ENCODE measurements at places on chromosomes 1 and 21.

GRCh38 chr1:234616644-234617043 is 6.7 kb upstream of the IRF2BP2 start:
- no peak for DNase-seq

DNA sequence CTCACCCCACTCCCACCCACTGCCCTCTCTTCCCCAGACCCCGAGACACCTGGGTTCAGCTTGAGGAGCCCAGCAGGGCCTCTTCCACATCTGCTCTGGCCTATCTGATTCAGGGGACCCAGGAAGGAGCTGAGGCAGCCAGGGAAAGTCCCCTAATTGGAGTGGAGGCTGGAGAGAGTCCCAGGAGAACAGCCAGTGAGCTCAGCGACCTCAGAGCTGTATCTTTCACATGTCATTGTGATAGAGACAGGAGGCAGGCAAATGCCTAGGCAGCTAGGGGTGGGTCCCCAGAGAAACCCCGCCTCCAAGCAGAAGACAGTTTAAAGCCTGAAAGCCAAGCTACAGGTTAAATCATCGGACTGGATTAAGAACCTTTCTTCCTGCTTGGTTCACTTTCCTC is 122.7 kb downstream of the MATN1 start:
- no peak for DNase-seq

GRCh38 chr1:229043115-229043514 is 227.8 kb upstream of the RAB4A start:
- DNase-seq: no peak

- no peak for DNase-seq
Observed at GRCh38 chr1:177306981-177307380, 136.2 kb downstream of the BRINP2 start.

DNA sequence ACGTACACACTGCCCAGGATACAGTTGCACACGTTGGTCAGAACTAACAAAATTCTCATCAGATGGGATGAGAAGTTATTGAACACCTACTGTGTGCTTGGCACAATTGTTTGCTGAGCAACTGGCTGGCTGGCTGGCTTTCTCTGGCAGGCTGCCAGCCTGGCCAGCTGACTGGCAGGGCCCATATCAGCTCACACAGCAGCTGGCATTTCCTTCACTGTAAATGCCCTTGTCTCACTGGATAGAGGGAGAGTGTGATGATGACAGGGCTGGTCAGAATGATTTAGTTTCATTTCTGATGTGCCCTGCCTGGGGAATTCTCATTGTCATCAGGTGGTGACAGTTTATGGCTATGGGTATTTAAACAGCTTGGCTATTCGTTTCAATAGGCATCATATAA is 15.8 kb downstream of the CAMK2N1 start:
- DNase-seq: no peak

GRCh38 chr1:17011439-17012307 is at the start of gene ATP13A2:
Gene ATP13A2, minus strand, starts transcription at chr1:17011928. Its CDS starts 190 bp downstream, at chr1:17011738.
- peak; percentile 43 for DNase-seq

DNA sequence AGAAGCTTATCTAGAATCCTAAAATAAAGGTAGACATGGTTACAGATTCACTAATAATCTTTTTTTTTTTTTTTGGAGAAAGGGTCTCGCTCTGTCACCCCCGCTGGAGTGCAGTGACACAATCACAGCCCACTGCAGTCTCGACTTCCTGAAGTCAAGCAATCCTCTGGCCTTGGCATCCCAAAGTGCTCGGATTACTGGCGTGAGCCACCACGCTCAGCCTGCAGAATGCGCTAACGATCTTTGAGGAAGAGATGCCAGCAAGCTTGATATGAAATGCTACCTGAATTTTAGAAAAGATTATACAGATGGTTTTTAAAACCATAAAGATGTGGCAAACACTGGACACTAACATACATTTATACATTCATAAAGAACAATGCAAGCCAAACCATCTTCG is 4.1 kb upstream of the GNPAT start:
- DNase-seq: no peak

GRCh38 chr1:157008502-157008901 is 37.0 kb downstream of the ARHGEF11 start:
- no peak for DNase-seq

GRCh38 chr21:38486221-38486620 is 12.1 kb downstream of the ERG start:
- DNase-seq: peak; percentile 87

DNA sequence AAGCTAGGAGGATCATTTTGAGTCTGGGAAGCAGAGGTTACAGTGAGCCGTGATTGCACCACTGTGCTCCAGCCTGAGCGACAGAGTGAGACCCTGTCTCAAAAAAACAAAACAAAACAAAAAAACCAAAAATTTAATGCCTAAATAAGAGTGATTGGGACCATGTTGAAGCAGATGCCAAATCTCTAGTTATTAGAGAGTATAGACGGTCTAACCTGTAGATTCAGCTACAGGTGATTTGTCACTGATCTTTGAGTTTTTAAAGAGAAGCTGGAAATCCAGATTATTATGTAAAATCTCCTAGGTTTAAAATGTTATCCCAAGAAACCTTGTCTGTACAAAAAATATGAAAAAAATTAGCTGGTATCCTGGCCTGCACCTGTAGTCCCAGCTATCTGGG is 11.5 kb downstream of the HDAC1 start:
- no peak for DNase-seq

- no peak for DNase-seq
Observed at GRCh38 chr1:30704765-30705509, 18.4 kb downstream of the MATN1 start.

- DNase-seq: no peak
Observed at GRCh38 chr1:195898924-195899323, 709.3 kb downstream of the KCNT2 start.

DNA sequence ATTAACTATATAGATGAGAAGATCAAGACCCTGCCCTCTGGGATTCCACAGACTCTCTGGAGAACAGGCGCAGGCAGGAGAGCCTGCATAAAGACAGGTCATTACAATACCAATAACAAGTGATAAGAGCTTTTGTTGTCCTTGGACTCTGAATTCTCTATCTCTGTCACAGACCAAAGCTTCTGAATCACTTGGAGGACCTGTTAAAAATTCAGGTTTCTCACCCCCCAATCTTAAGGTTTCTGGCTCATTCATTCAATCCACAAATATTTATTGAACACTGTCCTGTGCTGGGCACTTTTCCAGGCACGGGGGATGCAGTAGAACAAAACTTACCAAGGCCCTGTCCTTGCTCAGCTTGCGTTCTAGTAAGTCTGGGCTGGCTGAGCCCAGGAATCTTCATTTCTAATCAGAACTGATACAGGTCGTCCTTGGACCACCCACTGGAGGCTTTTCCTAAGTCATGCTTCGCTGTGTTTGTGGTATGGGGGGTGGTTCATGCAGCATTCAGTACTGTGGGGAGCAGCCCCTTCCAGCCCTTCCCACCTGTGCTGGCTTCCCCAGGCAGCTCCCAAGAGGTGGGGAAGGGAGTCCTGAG is 1.4 kb downstream of the EFNA4 start:
- DNase-seq: no peak

DNA sequence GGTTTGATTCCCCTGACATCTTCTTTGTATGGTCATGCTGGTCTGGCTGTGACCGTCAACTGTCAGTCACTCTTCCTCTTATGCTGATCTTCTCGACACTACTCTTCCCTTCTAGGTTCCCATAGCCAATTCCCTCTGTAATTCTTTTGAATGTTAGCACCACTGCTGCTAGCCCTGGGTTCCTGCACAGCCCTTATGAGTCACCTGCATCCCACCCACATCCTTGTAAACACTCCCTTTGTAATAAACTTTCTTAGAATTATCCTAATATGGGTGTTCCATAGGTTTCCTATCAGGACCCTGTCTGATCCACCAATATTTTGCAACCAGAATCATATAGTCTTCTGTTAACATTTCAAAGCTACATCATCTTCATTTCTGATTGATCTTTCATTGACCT is 37.1 kb downstream of the JUN start:
- DNase-seq: no peak

DNA sequence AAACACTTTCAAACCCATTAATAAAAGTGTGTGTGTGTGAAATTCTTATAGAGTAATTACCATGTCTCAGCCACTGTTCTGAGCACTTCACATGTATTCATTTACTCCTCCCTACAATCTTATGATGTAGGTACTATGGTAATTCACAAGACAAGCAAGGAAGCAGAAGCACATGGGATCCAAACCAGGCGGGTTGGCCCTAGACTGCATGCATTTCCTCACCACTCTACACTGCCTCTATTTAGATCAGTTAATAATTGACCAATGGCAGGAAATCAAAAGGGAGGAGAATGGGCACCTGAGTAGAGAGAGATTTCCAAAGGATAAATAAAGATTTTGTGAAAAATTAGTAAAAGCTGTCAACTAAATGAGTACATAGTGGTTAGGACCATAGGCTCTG is 15.7 kb downstream of the MAP3K21 start:
- DNase-seq: no peak

GRCh38 chr1:154989195-154989860 is 4.1 kb upstream of the LENEP start:
- no peak for DNase-seq

GRCh38 chr1:165114022-165114888 is 242.3 kb downstream of the LMX1A start:
- DNase-seq: peak; percentile 52

DNA sequence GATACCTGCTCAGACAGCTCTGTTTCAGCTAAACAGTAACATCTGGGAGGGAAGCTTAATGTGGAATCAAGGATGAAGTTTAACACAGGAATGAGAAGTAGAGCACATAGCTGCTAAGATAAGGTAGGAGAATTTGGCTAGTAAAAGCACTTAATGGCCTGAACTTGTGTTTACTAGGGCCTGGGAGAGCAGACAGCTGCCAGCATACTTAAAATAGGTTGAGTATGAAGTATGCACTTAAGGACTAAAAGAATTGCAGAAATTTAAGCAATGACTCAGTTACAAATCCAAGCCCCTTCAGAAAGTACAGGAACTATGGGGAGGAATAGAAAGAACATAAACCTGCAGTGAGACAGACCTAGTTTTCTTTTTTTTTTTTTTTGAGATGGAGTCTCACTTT is 53.0 kb downstream of the BACH1 start:
- peak; percentile 64 for DNase-seq

- no peak for DNase-seq
Observed at GRCh38 chr1:171581226-171581625, 40.8 kb upstream of the MYOCOS start.

DNA sequence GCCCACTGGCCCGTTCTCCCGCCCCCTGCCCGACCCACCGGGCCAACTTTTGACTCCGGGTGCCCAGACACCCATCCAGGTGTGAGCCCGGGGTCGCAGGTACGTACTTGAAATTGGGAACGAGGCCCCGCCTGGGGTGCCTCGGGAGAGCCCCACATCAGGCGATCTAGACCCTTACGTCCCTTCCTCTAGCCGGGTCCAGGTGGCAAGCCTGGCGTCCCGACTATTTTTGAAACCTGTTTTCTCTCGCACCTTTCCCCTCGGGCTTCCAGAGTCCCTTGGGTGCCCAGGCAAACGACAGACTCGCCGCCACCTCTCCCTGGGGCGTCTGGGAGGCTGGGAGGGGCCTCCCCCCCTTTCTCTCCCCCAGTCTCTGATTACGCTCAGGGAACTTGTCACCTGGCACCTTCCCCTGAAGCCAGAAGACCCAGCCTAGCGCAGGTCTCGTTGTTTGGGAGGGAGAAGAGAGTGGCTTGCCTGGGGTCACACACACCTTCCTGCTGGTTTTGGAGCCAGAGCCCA is 898 bp downstream of the LDLRAP1 start:
- DNase-seq: no peak

DNA sequence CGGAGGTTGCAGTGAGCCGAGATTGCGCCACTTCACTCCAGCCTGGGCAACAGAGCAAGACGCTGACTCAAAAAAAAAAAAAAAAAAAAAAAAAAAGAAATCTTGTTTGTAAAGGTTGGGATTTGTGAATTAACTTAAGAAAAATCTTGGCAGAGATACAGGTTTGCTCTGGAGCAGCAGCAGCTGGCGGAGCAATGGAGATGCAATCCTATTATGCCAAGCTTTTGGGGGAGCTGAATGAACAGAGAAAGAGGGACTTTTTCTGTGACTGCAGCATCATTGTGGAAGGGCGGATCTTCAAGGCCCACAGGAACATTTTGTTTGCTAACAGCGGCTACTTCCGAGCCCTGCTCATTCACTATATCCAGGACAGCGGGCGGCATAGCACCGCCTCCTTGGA is 5.6 kb downstream of the ZBTB8B start:
- DNase-seq: no peak

DNA sequence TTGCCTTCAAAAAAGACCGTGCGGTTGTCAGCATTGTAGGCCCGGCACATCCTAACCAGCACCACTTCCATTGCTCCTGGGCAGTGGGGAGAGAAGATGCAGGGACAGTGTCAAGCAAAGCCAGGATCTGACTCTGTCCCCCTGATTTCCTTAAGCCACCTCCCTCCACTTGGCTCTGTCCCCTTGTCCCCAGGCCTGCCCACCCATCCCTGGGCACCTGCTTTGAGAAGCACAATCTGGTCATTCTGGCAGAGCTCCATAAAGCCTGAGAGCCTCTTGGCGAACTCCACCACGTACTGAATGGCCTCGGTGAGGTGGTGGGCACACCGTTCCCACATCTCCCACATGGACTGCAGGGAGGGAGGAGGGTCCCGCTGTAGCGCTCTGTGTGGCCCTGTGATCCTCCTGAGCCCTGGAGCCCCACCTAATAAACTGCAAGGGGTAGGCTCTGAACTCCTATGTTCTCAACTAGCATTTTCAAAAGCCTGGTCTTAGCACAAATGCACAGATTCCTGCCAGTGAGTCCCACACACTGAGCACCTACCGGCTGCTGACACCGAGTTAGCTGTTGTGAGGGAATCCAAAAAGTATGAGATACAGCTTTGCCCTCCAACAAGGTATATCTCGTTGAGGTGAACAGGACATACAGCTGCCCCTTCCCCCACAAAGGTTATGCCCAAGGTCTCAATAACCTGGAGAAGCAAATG is 8.2 kb upstream of the LINGO4 start:
- DNase-seq: no peak

DNA sequence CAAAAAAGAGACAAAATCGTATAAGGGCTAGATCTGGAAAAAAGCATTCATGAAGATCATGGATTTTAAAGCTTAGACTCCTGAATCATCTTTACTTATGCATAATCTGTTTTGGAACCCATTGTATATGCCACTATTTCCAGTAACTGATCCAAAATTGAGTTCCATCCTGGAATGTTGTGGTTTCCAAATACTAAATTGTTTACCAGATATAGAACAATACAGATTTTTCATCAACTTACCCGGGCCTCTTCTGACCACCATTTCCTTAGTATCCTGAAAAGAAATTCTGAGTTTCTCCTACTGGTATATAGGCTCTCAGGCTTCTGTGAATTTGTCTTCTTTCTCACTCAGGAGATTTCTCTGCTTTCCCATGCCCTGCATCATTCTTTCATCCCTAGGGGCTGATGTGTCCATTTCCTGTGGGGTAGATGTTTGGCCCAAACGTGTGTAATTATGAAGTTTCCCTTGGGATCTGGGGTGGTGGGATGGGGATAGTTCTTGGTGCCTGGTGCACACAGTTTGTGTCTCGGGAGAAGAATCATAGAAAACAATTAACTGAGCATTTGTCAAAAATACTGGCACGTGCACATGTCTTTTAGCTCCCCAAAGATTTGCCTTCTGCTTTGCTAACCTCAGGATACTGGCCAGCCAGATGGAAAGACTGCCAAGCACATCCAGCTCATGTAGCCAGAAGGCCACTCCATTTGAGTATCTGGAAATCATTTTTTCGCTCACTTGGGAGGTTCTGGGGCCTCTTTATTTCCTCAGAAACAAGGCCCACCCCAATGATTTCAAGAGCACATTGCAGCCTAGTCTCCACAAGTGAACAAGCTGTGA is 127.8 kb downstream of the NTMT2 start:
- DNase-seq: no peak

- DNase-seq: no peak
Observed at GRCh38 chr21:38775733-38776132, 30.0 kb upstream of the ETS2 start.
